ENCODE measurements at places on chromosomes 16 and 17. TPM values are rescaled to one million over a fixed set of nuclear protein-coding genes. Genes with fewer than 3 reads are reported as not detected.

The KREMEN2 gene
- total RNA-seq: 23.4 TPM

The DHRS7C gene
- not detected for total RNA-seq

The FUS gene
- total RNA-seq: 46.6 TPM

The SMTNL2 gene
- total RNA-seq: not detected

The FMNL1 gene
- 2.8 TPM for total RNA-seq

The KRTAP4-5 gene
- not detected for total RNA-seq

The CHAD gene
- total RNA-seq: not detected

The MYL4 gene
- not detected for total RNA-seq

The CHRNE gene
- not detected for total RNA-seq

The ST6GALNAC2 gene
- total RNA-seq: 62.2 TPM

The CLEC3A gene
- total RNA-seq: not detected

The TAX1BP3 gene
- 355 TPM for total RNA-seq

The LRRC37A gene
- total RNA-seq: 0.49 TPM

The CCDC200 gene
- not detected for total RNA-seq

The QRICH2 gene
- 0.78 TPM for total RNA-seq

The RNF222 gene
- total RNA-seq: 1.4 TPM

The SOX8 gene
- not detected for total RNA-seq

The TNFRSF13B gene
- total RNA-seq: not detected

The ALOX15 gene
- total RNA-seq: not detected

The TEKT1 gene
- total RNA-seq: not detected

The BRIP1 gene
- 5.8 TPM for total RNA-seq

The GSG1L gene
- not detected for total RNA-seq

The CDH13 gene
- 25.1 TPM for total RNA-seq

The VTN gene
- total RNA-seq: not detected

The FBXW10 gene
- total RNA-seq: 0.09 TPM

The ZNF19 gene
- 0.42 TPM for total RNA-seq

The BIRC5 gene
- 52.2 TPM for total RNA-seq

The TBC1D3C gene
- not detected for total RNA-seq

The SPN gene
- total RNA-seq: not detected

The CACNA1G gene
- 0.05 TPM for total RNA-seq

The SLC43A2 gene
- 20.9 TPM for total RNA-seq

The NMT1 gene
- total RNA-seq: 75.3 TPM

The ARHGDIG gene
- total RNA-seq: 0.60 TPM

The MILR1 gene
- 0.28 TPM for total RNA-seq
